ENCODE measurements at places on chromosomes 2 and 18.
A peak's percentile ranks its signal among the peaks of the same experiment; 100 is the strongest.

DNA sequence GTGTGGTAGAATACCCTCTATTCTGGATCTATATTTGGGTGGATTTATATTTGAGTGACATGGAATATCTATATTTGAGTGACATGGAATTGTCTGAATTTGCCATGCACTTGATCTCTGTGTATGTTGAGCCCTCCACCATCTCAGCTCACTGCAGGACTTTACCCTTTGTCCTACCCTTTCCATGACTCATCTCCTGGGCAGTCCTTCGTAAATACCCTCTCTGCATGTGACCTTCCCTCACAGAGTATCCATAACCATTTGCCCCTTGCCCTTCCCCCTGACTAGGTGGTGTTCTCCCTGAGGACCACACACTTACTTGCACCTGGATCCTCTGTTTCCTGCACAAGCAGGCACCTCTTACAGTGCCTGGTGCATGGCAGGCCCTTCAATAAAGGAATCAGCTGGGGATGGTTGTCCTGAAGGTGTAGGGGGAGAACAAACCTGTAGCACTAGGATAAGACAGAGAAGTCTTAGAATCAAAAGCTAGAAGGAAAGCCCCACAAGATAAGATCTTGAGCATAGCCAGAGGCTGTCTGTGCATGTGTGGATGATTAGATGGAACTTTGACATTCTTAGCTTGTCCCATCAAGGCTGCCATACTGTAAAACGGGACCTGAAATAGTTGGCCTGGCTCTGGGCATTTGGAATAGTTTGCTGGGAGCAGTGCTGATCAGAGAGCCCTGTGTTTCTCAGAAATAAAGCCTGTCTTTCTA lies 230.4 kb downstream of the FHOD3 start:
- DNase-seq: no peak

GRCh38 chr2:119574108-119574815 lies 30.0 kb downstream of the CFAP221 start:
- no peak for DNase-seq

- peak; percentile 79 for DNase-seq
Measured at GRCh38 chr18:77067291-77068061, 65.1 kb downstream of the MBP start.

GRCh38 chr2:232973796-232974195 lies 39.3 kb downstream of the NGEF start:
- no peak for DNase-seq

GRCh38 chr2:98907385-98907784 lies 28.6 kb downstream of the CRACDL start:
- no peak for DNase-seq

- DNase-seq: no peak
Measured at GRCh38 chr2:25044990-25045389, 3.1 kb downstream of the EFR3B start.

GRCh38 chr2:137205324-137205723 lies 440.0 kb downstream of the THSD7B start:
- no peak for DNase-seq

GRCh38 chr2:46985512-46985911 lies 69.9 kb upstream of the MCFD2 start:
- DNase-seq: peak; percentile 40

GRCh38 chr2:10826625-10827024 lies 14.0 kb upstream of the PDIA6 start:
- no peak for DNase-seq

- DNase-seq: no peak
Measured at GRCh38 chr2:98849113-98849512, 86.9 kb downstream of the CRACDL start.

DNA sequence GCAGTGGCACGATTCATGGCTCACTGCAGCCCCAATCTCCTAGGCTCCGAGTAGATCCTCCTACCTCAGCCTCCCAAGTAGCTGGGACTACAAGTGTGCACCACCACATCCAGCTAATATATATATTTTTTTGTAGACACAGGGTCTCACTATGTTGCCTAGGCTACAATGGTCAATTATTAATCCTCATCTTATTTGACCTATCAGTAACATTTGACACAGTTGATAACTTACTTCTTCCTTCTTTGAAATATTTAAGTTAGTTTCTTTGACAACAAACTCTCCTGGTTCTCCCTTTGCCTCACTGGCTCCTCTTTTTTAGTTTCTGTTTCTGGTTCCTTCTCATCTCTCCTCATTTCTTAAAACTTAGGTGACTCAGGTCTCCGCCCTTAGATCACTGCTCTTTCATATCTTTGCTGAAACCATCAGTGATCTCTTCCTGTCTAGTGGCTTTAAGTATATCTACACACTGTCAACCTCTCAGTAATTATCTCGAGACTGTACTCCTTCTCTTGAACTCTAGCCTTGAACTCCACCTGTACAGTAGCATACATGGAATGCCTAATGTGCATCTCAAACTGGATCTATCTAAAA lies 11.5 kb downstream of the PGAP1 start:
- no peak for DNase-seq

- DNase-seq: no peak
Measured at GRCh38 chr18:40532046-40532445, 1423.0 kb upstream of the PIK3C3 start.

DNA sequence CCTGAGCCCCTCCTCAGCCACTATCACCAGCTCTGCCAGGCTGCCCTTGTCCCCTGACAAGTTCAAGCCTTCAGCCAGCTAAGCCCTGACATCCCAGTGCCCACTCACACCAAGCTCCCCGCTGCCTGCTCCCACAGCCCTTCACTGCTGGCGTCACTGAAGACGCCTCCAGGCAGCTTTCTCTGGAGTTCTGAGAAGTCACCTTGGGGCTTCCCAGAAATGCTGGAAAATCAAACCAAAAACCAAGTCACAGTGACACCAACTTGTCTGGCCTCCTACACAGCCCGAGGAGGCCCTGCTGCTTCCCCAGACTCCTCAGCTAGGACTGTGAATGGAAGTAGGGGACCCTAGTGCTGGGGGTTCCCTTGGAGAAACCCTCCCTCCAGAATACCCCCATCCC lies 2.2 kb upstream of the TNS1 start:
- DNase-seq: no peak

- no peak for DNase-seq
Measured at GRCh38 chr2:158142568-158143332, 41.1 kb downstream of the UPP2 start.

DNA sequence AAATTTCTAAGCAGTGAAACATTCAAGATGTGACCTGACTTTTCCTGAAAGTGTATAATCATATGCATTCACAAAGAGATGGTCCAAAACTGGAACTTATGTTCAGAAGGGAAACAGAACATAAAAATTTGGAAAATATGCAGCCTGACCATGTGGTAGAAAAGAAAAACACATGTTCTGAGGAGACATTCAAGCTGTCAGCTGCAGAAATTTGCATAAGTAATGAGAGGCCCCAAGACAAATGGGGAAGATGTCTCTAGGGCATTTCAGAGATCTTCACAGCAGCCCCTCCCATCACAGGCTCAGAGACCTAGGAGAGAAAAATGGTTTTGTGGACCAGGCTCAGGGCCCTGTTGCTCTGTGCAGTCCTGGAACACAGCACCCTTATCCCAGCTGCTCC lies 123.8 kb downstream of the RPIA start:
- DNase-seq: no peak

DNA sequence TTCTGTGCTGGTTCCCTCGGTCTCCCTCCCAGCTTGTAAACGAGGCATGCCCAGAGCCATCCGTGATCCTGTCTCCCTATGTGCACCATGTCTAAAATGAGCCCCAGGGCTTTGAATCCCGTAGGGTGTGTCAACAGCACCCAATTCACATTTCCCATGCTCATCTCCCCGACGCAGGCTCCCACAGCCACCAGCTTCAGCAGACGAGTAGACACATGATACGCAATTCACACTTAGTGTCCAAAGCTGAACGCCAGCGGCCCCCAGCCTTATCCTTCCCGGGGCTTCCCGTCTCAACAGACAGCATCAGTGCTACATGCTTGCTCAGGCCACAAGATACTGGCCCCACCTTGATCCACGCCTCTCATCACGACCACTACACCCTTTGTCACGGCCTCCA lies 88.1 kb downstream of the EIPR1 start:
- no peak for DNase-seq

DNA sequence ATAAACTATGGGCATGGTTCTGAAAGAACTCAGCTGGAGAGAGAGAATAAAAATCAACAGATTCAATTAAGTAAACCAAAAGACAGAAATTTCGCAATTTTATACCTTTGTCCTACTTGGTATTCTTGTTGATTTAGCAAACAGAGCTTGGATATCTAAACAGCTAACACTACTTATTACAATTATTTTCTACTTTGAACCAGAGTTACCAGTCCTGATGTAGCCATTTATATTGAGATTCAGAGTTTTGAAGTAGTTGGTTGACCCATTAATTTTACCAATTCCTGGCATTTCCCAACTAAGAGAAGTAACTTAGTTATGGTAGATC lies 48.9 kb downstream of the ASXL2 start:
- DNase-seq: no peak

DNA sequence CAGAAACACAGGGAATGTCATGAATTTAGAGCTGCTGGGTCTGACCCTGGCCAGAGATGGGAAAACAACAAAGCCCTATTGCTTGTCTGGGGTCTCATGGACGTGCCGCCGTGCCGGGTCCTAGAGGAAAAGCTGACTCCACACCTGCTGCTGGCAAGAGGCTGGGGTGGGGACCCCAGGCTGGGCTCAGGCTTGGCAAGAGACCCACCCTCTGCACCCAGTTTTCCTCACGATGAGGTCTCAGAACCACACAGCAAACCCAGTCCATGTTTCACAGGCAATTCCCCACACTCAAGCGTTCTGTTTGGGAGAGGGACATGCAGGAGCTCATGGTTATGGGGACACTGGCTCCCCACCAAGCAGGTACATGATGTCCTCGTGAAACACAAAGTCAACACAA lies 367.3 kb upstream of the SALL3 start:
- DNase-seq: no peak

- no peak for DNase-seq
Measured at GRCh38 chr2:39139511-39140237, 18.8 kb upstream of the SOS1 start.

- no peak for DNase-seq
Measured at GRCh38 chr18:36757991-36758390, 70.8 kb downstream of the TPGS2 start.

- DNase-seq: no peak
Measured at GRCh38 chr18:59961070-59961469, 61.3 kb downstream of the PMAIP1 start.

DNA sequence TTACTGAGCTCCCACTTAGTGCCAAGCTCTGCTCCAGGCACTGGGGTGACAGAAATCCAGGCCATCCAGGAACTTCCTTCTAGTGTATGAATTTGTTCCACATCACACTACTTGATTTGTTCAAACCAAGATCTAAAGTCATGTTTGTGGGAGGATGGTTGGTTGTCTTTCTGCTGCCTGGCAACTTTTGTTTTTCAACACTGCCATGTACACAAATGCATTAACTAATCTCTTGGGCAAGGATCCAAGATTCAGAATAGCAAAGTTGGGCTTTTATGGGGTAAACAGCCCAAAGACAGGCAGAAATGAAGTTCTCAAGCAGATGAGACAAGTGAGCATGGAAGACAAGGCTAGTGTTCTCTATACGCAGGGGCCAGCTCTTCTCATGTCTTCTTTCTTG lies 53.4 kb upstream of the PROKR1 start:
- no peak for DNase-seq

DNA sequence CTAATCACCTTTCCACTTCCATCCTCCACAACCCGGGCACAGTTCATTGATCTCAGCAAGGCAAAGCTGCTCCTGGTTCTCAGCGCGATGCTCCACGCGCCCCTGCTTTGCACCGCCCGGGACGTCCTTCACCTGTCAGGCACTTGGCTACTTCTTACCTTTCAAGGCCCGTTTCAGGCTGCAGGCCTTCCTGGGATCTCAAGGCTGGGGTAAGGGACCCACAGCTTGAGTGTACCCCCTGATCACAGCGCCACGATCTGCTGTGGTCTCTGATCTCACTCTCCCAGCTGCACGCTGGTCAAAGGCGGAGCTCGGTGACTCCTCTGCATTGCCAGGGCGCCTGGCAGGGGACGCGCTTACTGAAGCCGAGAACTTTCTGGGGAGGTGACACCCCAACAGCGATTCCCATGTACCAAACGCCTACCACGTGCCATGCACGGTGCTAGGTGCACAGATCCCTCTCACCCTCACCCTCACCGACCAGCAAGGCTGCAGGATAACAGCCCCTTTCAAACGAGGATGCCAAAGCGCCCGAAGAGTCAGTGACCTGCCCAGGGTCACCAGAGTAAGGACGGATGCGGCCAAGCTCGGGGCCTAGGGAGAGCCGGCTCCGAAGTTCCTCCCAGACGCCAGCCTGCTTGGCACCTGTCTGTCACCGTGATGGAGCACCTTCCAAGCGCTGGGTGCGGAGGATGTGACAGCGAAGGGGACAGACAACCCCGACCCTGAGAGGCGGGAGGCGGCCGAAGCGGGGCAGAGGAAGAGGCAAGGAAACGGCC lies 818 bp downstream of the ITGB1BP1 start:
- DNase-seq: peak; percentile 41

GRCh38 chr2:181904022-181904632 lies 12.6 kb downstream of the ITPRID2 start:
- peak; percentile 38 for DNase-seq

- no peak for DNase-seq
Measured at GRCh38 chr18:51447351-51448342, 250.2 kb upstream of the MEX3C start.

GRCh38 chr2:230903231-230904150 lies 21.6 kb downstream of the GPR55 start:
- DNase-seq: no peak

- DNase-seq: no peak
Measured at GRCh38 chr2:147698166-147698565, 146.7 kb upstream of the ACVR2A start.

- DNase-seq: no peak
Measured at GRCh38 chr2:149782572-149782971, 195.0 kb upstream of the MMADHC start.

DNA sequence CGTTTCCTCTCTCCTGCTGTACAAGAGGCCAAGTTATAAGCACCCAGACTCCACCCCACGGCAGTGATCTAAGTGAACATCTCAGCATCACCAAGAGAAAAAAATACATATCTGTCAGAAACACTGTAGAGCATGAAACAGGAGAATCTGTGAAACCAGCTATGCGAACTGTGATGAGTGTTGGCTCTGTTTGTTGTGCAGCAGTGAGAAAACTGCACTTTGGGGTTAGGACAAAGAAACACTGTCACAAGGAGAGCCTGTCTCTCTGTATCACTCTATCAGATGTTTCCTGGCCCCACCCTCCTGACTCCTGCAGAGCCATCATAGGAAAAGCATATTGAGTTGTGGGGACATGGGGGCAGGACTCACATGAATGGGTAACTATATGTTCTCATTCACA lies 87.1 kb downstream of the LAMA3 start:
- no peak for DNase-seq

- no peak for DNase-seq
Measured at GRCh38 chr2:146477383-146477782, 1367.4 kb upstream of the ACVR2A start.
